ENCODE measurements at places on chromosomes 13 and 19.

DNA sequence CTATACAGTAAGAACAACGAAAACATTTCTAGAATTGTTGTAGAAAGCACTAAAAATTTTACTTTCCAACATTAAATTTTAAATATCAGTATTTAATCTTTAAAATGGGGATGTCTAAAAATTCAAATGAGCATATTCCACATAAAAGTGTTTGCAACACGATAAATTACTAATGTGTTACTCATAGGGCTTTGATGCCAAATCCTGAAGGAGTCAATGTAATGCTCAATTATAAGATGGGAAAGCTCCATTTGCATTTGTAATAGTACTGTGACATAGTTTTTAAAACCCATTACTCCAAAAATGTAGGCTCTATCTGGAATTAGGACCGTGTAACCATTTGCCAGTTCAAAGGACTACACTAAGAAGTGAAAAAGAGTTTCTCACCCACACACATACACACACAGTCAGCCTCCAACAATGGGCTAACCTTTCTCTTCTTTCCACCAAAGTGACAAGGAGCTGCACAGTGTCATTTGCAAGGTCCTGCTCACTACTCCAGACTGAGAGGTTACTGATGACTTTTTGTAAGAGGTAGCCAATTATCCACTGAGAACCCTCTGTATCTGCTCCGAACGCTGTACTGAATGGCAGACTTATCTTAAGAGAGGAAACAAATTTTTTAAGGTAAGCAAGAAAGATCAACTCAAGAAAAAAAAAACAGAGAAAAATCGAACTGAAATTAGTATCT is 26.1 kb upstream of the EEF1AKMT1 start:
- no peak for DNase-seq

DNA sequence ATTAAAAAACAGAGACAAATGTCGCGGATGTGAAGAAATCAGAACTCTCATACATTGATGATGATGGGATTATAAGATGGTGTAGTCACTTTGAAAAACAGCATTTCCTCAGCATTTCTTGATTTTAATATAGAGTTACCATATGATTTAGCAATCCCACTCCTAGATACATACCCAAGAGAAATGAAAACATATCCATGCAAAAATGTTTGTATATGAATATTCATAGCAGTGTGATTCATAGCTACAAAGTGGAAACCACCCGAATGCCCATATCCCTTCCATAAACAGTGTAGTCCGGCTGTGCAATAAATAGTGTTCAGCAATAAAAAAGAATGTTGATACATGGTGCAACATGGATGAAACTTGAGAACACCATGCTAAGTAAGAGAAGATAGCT is 44.6 kb downstream of the DPY19L3 start:
- no peak for DNase-seq

DNA sequence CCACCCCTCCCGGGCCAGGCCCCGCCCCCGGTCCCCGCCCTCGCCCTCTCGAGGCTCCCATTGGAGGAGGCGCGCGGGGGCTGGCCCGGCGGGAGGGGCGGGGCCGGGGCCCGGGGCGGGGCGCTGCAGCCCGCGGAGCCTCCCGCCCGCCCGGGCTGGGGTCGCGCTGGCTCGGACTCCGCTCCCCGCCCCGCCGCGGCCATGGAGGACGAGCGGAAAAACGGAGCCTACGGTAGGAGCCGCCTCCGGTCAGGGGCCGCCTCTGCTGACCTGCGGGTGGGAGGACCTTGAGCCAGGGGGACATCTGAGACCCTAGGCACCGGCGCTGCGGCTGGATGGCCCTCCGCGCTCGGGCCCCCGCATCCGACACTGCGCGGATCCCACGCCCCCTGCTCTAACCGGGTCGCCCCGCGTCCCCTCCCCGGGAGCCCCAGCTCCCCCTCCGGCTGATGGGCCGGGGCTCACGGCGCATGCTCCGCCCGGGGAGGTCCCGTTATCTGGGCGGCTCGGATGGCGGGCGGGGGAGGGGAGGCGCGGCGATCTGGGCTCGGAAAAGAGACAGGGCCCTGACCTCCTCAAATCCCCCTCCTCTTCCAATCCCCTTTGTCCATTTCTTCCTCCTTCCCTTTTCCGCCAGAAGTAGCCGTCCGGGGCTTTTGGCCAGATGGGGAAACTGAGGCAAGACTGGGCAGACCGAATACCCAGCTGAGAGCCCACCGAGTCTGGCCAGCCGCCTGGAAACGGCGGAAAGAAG is 15.4 kb upstream of the AP1M2 start:
- peak; percentile 58 for DNase-seq

DNA sequence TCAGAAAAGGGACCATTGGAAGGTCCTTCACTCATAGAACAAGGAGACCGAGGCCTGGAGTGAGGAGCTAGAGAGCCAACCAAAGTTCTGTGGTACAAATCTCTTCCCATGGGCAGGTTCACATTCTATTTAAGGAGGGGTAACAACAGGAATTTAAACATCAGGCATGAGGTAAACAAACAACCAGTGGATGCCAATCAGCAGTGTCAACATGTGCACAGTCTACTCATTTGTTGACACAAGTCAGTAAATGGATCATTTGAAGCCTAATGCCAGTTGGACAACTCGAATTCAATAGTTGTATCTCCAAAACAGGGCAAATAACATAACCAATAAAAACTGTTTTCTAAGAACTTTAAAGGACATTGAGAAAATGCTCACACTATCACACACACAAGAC is 6.3 kb upstream of the DOCK9 start:
- no peak for DNase-seq

- DNase-seq, result no peak
Observed at GRCh38 chr13:19332378-19332777, 150.8 kb upstream of the TUBA3C start.

DNA sequence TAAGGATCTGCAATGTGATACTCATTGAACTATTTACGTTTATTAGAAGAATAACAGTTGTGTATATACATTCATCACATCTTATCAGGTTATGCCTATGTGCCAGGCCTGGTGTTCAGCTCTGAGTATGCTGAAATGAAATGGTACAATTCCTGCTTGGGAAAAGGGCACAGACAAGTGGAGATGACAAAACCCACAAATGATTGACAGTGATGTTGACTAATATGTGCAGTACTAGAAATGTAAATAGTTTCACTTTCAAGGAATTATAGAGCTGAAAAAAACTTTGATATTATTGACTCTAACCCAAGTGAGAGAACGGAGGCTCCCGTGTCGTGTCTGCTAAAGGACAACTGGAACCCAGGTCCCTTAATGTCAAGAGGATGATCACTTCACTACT is 386.8 kb upstream of the DACH1 start:
- DNase-seq, result no peak

GRCh38 chr19:18170714-18171255 is 2.8 kb upstream of the IFI30 start:
- DNase-seq, result no peak

GRCh38 chr13:25541434-25542123 is 169.8 kb downstream of the ATP8A2 start:
- no peak for DNase-seq

DNA sequence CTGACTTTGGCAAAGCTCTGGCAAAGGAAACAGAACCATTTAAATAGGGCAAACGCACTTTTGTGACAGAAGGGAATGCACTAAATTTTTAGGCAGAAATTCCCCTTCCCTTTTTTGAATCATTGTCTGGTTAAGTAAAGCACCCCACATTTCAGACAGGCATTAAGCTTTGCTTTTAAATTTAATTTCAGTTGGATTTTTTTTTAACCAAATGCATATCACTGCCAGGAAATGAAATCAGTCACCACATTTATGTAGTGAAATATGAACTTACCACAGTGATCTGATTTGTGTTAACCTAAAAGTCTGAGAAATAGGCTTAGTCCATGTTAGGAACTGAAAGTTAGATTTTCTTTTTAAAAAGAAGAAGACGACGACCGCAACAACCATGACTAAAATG is 10.8 kb downstream of the GPR183 start:
- DNase-seq, result no peak

- DNase-seq, result no peak
Observed at GRCh38 chr19:49718511-49718910, 27.6 kb downstream of the CPT1C start.

DNA sequence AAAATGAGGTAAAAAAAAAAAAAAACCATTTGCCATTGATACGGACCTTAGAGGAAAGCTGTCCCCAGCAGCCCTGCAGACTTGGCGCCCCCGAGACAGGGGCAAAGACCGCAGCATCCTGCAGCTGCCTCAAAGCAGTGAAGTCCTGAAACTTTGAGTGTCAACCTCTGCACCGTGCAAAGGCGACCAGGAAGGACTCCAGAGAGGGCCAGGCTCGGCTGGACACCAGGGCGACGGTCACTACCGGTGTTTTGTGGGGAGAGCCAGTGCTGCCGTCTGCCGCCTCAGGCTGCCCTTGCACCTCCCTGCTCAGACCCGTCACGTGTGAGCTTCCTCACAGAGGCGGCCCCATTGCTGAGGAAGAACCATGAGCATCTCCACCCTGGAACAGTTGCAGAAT is 146.7 kb upstream of the SPACA7 start:
- DNase-seq, result no peak

GRCh38 chr13:26910754-26911465 is 150.3 kb upstream of the GPR12 start:
- DNase-seq, result no peak

GRCh38 chr13:20953245-20953931 is 50.8 kb upstream of the XPO4 start:
- DNase-seq, result no peak

DNA sequence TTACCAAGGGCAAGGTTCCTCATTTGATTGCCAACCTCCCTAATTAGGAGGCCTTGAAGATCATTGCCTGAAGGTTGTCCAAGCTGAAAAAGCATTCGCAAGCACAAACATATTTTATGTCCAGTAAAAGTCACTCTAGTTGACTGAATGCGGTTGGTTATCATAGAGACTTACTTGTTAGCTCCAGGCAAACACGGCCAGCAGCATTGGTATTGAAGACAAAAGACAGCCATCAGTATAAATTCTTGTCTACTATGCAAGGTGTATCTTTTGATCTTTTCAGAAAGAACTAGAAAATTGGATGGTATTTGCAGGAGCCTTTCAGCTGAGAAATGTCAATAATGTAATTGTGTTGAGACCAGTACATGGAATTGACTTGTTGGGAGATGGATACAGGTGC is 129.9 kb downstream of the GPC6 start:
- no peak for DNase-seq

- DNase-seq, result no peak
Observed at GRCh38 chr13:79289571-79289970, 116.5 kb downstream of the RBM26 start.

- peak; percentile 22 for DNase-seq
Observed at GRCh38 chr13:80037505-80037888, 303.4 kb downstream of the SPRY2 start.

- peak; percentile 28 for DNase-seq
Observed at GRCh38 chr19:2302319-2303210, 5.4 kb downstream of the LINGO3 start.

All from nucleus accumbens (tissue), 56 donors.